ENCODE measurements at places on chromosomes 2 and 18. TPM values are rescaled to one million over a fixed set of nuclear protein-coding genes. Genes with fewer than 3 reads are reported as not detected.

MLPH gene
- total RNA-seq, result not detected

UGT1A8 gene
- not detected for total RNA-seq

ATP6V1B1 gene
- total RNA-seq, result 0.77 TPM

LRRTM4 gene
- not detected for total RNA-seq

FSIP2 gene
- total RNA-seq, result 0.16 TPM

GPAT2 gene
- 6.6 TPM for total RNA-seq

C2orf78 gene
- not detected for total RNA-seq

TMEM247 gene
- not detected for total RNA-seq

LRP2 gene
- total RNA-seq, result not detected

PREPL gene
- 25.7 TPM for total RNA-seq

LIMS3 gene
- total RNA-seq, result 17.8 TPM

DSC2 gene
- total RNA-seq, result not detected

TUBA4B gene
- total RNA-seq, result not detected

POMC gene
- 0.69 TPM for total RNA-seq

ASPRV1 gene
- total RNA-seq, result 0.15 TPM

ABCG5 gene
- not detected for total RNA-seq

ASNSD1 gene
- 41.9 TPM for total RNA-seq

CD207 gene
- not detected for total RNA-seq

TUBB6 gene
- total RNA-seq, result 440 TPM

All from endothelial cell of umbilical vein (primary cell).